ENCODE measurements at places on chromosomes 4 and X. TPM values are rescaled to one million over a fixed set of nuclear protein-coding genes. Genes with fewer than 3 reads are reported as not detected.

DNA sequence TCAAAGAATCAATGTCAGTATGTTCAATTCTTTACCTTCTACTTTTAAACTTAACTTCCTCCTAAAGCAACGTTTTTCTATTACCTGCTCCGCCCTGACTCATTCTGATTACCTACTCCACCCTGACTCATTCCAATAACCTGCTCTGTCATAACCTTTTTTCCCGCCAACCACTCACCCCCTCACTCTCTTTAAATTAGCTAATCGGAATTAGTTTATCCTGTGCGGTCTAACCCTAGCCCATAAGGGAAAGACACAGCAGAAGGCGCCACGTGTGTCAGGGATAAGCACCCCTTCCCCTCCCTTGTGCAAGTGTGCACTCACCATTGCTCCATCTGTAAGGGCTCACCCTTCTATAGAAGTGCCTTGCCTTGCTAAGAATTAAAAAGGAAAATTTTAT, 64.4 kb downstream of the EIF4E start:
- H3K4me3 ChIP-seq, result no peak overlapping the region
- peak; percentile 39 for DNase-seq
- no peaks in the 10 kb centered on the region for H3K4me1 ChIP-seq
- no peak overlapping the region for H3K27ac ChIP-seq

DGAT2L6 gene
- not detected for total RNA-seq

GRCh38 chr4:78566834-78567499, 15.4 kb downstream of the ANXA3 start:
- no peaks in the 10 kb centered on the region for H3K4me1 ChIP-seq
- no peak for DNase-seq
- H3K27ac ChIP-seq, result no peak overlapping the region
- H3K4me3 ChIP-seq, result no peak overlapping the region
- H3K36me3 ChIP-seq, result no peaks in the 10 kb centered on the region

GAGE12J gene
- not detected for total RNA-seq

DNA sequence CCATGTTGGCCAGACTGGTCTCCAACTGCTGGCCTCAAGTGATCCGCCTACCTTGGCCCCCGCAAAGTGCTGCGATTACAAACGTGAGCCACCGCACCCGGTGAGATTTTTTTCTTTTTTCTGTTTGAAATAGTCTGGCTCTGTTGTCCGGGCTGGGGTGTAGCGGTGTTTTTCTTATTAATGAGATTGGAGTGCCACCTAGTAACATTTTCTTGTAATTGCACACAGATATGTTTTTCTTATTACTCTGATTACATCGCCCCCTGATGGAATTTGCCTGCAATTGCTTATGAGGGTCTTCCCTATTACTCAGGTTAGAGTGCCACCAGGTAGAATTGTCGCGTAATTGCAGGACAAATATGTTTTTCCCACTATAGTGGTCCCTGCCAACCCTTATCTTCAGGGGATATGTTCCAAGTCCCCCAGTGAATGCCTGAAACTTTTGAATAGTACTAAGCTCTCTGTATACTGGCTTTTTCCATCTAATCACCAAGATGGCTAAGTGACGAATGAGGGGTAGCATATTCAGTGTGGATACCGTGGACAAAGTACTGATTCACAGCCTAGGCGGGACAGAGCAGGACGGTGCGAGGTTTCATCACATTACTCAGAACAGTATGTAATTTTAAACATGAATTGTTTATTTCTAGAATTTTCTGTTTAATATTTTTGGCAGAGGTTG, 8.6 kb upstream of the PDHA1 start:
- no peaks in the 10 kb centered on the region for H3K4me1 ChIP-seq
- H3K27ac ChIP-seq, result no peak overlapping the region
- DNase-seq, result peak; percentile 54
- H3K4me3 ChIP-seq, result no peak overlapping the region
- H3K36me3 ChIP-seq, result no peaks in the 10 kb centered on the region

All from activated CD8-positive, alpha-beta T cell treated with anti-CD3 and anti-CD28 coated beads for 36 hours (primary cell).